ENCODE measurements at places on chromosomes 2 and 18.

DNA sequence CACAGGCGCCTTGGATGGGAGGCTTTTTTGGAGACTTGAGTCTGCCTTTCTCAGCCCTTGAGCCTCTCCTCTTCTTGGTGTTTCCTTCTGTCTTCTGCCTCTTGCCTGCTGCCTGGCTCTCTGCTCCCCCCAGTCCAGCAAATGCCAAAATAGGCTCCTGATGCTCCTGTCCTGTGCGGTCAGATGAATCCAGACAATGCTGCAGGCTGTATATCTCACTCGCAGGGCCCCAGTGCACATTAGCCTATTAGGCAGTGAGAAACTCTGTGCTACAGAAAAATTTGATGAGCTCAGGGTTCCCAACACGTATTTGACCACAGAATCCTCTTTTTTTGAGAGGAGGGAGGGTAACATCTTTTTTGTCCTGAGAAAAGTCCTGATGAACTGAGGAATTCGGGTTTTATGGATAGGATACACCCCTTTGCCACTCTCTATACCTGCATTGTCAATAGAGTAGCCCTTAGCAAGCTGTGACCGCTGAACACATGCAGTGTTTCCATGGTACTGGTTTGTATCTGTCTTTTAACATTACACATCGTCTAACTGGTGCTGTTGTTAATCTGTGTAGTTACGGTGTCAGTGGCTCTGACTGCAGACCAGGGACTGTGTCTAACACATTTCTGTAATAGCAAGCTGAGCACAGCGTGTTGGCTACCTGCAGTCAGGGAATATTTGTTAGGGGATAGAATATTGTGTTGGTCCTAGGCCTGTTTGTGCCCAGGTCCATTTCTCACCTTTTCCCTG lies 50.8 kb downstream of the FAM228A start:
- DNase-seq: no peak

DNA sequence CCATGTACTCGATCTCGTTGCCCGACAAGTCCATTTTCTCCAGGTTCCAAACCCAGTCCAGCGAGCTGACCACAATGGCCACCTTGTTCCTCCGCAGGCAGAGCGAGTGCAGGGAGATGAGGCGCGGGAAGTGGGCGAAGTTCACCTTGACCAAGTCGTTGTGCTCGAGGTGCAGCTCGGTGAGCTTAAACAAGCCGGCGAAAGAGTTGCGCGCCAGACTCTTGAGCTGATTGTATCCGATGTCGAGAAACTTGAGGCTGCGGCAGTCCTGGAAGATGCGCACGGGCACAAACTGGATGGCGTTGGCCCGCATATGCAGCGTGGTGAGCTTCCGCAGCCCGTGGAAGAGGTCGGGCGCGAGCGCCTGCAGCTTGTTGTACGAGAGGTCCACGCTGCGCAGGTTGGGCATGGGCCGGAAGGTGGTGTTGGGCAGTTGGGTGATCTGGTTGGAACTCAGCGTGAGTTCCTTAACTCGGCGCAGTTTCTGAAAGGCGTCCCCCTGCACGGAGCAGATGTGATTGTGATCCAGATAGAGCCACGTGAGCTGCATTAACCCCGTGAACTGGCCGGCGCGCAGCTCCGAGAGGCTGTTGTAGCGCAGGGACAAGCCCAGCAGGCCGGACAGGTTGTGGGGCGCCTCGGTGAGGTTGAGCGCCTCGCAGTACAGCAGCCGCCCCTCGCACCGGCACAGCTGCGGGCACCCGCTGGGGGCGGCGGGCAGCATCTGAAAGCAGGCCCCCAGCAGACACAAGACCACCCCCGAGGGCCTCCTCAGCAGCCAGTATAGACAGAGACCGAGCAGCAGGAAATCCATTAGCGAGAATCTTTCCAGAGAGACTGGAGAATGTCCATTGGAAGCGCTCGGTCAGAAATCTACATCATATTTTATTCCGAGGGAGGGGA lies 1.3 kb downstream of the LRRTM1 start:
- no peak for DNase-seq

GRCh38 chr2:37581433-37581832 lies 90.0 kb downstream of the CDC42EP3 start:
- DNase-seq: no peak

DNA sequence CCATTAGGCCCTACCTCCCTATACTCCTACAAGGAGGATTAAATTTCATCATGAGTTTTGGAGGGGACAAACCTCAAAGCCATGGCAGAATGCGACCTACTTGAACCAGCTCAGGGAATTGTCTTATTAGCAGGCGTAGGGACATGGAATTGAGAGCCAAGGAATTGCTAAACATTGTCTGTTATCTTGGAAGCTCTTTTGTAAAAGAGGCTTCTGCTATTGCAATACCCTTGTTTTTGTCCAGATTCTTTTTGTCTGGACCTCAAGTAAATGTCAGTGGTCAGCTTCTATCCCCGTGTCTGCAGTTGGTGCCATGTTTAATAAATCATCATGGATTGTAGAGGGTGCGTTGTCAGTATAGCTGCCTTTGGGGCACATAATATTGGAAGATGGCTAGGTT lies 62.3 kb downstream of the RHBDD1 start:
- DNase-seq: no peak

DNA sequence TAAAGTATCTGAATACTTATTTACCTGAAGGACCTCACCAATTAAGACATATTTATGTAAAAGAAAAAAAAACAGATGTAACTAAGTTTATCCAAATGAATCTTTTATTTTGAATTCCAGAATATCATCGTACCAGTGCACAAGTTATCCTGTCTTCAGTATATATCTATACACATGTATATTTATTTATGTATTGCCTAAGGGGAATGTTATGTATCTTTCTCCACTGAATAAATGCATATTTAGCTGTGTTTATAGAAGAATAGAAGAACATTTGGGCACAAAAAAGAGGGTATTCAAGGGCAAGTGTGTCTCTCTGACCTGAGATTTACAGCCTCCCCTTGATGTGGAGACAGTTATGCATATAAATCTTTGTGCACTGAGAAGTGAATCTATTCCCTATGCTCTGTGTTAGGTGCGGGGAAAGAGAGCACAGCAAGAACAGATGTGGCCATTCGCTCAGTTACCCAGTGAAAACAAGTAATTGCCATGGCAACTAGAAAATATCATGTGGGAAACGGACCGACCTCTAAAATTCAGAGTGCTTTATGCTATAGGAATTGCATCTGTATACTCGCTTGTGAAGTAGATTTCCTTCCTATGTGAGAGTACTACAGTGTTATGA lies 39.5 kb upstream of the ASXL3 start:
- no peak for DNase-seq

- DNase-seq: no peak
Observed at GRCh38 chr2:54995553-54995952, 54.7 kb downstream of the RTN4 start.

GRCh38 chr2:169479257-169480078 lies at the start of gene BBS5:
Gene BBS5, plus strand, starts transcription at chr2:169479494. Its CDS starts 60 bp downstream, at chr2:169479554.
- DNase-seq: peak; percentile 81

DNA sequence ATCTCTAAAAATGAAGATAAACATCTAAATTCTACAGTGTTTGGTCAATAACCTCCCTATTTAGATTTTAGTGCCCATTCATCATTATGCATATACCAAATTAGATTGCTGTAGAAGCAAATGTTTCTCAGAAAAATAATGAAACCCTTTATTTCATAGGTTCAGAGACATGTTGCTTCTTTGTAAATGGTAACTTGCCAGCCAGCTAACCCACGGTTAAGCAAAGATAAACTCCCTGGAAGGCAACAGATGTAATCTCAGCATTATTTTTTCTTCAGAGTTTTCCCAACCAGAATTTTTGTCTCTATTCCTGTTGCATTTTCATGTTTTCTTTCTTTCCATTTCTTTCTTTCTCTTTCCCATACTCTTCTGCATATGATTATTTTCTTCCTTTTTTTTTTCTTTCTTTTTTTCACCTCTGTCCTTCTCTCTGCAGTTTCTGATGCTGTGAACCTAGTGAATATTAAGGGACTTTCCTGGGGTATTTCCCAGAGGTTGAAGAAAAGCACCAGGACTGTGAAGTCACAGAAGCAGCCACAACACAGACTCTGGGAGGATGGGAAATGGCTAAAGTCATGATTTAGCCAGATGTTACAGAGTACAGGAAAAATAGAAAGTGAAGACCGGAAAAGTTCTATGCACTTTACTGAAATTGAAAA lies 50.0 kb upstream of the DSG1 start:
- DNase-seq: no peak

- no peak for DNase-seq
Observed at GRCh38 chr2:120203251-120204021, 19.8 kb downstream of the TMEM185B start.

DNA sequence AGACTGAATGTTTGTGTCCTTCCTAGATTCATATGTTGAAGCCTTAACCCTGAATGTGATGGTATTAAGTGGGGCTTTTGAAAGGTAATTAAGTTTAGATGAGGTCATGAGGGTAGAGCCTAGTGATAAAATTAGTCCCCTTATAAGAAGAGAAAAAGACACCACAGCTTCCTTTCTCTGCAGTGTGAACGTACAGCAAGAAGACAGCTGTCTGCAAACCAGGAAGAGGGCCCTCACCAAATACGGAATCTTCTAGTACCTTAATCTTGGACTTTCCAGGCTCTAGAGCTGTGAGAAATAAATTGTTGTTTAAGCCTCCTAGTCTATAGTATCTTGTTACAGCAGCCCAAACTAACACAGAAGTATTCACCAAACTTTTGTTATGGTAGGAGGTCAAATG lies 57.1 kb upstream of the CYTIP start:
- no peak for DNase-seq

GRCh38 chr18:6876641-6877041 lies 147.1 kb downstream of the ARHGAP28 start:
- no peak for DNase-seq

DNA sequence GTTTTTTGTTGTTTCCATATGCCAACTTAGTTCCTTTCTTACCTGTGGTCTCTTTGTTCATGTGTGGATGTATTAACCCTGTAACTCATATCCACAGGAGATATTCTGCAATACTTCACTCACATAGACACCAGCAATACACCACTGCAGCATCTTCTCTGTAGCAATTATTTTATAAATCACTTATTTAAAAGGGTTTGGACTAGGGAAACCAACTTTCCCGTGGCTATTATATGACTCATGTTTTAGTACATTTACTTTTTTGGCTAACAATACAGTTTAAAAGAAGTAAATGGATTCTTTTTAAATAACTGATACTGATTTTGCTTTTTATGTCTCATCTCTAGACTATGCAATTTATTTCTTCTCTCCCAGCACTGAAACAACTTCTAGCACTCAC lies 488.9 kb downstream of the MBD2 start:
- DNase-seq: no peak

- DNase-seq: no peak
Observed at GRCh38 chr2:65554765-65555591, 122.6 kb upstream of the SPRED2 start.

GRCh38 chr18:46609048-46609447 lies 48.0 kb downstream of the LOXHD1 start:
- no peak for DNase-seq

- DNase-seq: no peak
Observed at GRCh38 chr2:32877587-32878510, 68.9 kb upstream of the LTBP1 start.

GRCh38 chr18:79642626-79643025 lies 37.0 kb upstream of the CTDP1 start:
- no peak for DNase-seq

DNA sequence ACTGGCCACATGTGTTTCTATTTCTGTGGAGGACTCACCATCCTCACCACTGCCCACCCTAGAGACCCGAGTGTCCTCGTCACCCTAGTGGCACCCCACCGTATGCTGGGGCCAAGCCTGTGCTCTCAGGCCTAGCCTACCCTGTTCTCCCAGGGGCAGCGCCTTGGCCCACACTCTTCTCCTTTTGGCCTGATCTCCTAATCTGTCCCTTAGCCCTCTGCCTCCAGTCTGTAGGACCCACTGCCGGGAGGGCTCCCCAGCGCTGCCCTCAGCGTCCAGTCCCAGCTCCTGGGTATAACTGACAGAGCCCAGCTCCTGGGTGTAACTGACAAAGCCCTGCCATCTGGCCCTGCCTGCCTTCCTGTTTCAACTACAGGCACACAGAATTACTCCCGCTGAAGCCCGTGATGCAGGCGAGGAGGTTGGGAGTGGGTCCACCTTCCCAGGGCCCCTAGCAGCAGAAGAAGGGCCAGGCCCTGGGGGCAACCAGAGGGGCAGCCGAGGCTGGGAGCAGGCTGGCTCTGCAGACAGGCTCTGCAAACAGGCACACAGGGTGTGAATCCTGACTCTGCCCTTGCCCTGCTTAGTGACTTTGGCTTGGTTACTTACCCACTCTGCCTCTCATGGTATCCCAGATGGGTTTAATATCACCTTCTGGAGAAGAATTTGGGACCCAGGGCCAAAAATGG lies 25.6 kb upstream of the PTMA start:
- no peak for DNase-seq

- peak; percentile 69 for DNase-seq
Observed at GRCh38 chr2:62569907-62570841, 64.2 kb upstream of the TMEM17 start.

DNA sequence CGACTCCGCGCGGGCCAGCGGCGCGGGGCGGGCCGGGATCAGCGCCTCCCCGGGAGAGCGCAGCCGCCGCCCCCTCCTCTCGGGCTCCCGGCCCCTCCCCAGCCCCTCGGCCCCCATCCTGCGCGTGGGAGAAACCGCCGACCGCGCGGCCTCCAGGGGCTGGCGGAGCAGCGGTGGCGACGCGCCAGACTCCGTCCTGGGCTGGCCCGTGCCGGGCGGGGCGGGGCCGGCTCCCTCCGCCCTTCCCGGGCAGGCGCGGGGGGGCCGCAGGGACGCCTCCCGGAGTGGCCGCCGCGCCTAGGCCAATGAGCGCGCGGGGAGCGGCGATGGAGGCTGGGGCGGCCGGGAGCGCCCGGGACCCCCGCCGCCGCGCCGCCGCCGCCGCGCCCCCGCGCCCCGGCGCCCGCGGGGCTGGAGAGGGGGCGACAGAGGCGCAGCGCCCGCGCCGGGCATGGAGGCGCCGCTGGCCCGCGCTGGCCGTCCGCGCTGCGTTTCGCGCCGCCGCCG lies 49.1 kb downstream of the KCNIP3 start:
- peak; percentile 39 for DNase-seq

DNA sequence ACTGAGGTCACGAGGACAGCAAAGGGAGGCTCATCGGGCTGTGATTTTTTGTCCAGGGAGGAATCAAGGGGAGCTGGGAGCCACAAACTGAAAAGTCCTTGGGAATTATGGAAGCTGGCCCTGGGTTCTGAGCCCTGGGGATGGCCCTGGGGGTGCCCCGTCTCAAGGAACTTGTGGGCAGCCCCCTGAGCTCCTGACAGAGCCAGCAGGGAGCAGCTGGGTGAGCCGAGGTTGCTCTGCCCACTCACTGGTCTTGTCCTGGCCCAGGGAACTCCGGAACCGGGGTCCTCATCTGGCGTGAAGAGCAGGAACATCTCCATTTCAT lies 61.3 kb upstream of the HDAC4 start:
- no peak for DNase-seq

- no peak for DNase-seq
Observed at GRCh38 chr2:113273027-113273551, 5.6 kb downstream of the PAX8 start.

- no peak for DNase-seq
Observed at GRCh38 chr2:127897531-127898211, 11.9 kb upstream of the AMMECR1L start.

DNA sequence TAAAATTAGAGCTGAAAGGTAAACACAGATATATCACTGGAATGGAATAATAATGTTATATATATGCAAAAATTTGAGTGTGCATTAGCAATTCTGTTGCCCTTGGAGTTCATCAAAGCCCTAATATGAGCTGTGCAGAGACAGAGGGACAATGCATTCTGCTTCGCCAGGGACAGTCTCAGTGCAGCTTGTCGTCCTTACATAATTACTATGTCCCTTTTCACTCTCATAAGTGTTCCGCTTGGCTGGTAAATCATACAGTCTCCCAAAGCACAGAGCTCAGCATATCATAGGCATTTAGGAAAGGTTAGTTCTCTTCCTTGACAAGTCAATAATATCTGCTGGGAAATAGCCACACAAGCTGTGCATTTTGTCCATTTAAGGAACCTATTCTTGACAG lies 30.7 kb downstream of the MAPK4 start:
- no peak for DNase-seq

All from LoVo (cell line).